Left ventricle myocardium superior (tissue), 1 donor: ENCODE measurements at places on chromosomes 3 and 15. TPM values are rescaled to one million over a fixed set of nuclear protein-coding genes. Genes with fewer than 3 reads are reported as not detected.

The WDR49 gene
- total RNA-seq: 0.92 TPM

The CYP1A2 gene
- total RNA-seq: not detected

The CORO2B gene
- 5.9 TPM for total RNA-seq

The DNAH12 gene
- total RNA-seq: 0.02 TPM

The SLC28A2 gene
- not detected for total RNA-seq

The SLC22A14 gene
- not detected for total RNA-seq

The RBM6 gene
- total RNA-seq: 48.4 TPM

The CPN2 gene
- 0.40 TPM for total RNA-seq

The ATG7 gene
- 15.9 TPM for total RNA-seq

The NPAP1 gene
- total RNA-seq: not detected

The SLC6A6 gene
- total RNA-seq: 14.1 TPM

The GABRR3 gene
- total RNA-seq: not detected

The XCR1 gene
- total RNA-seq: not detected
